ENCODE measurements at places on chromosomes 3 and 15. TPM values are rescaled to one million over a fixed set of nuclear protein-coding genes. Genes with fewer than 3 reads are reported as not detected.

DNA sequence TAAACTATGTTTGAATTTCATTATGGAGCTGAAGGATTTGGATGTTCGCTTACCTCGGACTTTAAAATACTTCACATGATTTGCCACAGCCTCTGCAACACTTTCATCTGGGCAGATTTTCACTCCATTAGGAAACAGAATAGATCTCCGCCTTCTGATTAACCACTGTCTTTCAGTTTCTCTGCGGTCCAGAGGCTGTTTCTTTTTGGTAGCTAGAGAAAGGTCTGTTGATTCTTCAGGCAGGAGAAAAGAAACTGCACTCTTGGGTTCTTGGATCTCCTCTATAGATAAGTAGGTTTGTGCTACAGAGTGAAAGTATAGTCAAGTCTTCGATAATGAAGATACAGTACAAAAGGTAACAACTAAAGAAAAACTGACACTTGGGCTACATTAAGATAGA lies 844 bp downstream of the IMPG2 start:
- DNase-seq, result no peak

DNA sequence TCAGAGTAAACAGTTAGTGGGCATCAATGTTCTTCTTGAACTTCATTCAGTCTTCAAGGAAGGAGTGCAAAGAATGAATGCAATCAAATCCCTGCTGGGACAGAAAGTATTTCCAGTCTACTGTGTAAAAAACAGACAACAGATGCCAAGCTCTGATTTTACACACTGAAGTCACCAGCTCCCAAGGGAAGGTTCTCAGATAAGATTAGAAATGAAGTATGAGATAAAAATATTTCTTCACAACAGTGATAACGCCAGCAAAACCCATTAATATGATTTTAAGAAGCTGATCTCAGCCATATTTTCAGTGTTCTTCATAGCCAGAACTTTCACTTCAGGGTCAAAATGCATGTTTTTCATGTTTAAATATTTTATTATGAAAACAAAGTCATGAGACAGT lies 265.6 kb downstream of the CTNNB1 start:
- peak; percentile 65 for DNase-seq

GRCh38 chr3:120798346-120798745 lies 55.8 kb downstream of the GTF2E1 start:
- DNase-seq, result peak; percentile 35

DNA sequence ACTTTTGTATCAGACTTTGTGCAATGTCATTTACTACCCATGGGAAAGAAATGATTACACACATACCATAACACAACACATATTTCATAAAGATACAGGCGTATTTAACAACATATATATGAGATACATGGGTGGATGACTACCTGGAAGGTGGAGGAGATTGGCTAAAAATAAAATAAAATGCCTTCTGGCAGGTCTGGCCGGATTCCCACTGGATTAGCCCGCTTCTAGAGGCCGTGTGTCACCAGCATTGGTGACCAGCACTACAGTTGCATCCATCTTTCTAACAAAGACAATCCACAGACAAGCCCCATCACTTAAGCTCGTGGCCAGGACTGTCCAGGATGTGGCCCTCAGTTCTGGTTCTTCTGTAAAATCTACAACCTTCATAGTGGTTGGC lies 21.0 kb upstream of the SEC22A start:
- no peak for DNase-seq

The KAT2B gene
- total RNA-seq, result 14.3 TPM

Data from fibroblast of the aortic adventitia (primary cell).